ENCODE measurements at places on chromosomes 3 and 15.
A peak's percentile ranks its signal among the peaks of the same experiment; 100 is the strongest.

DNA sequence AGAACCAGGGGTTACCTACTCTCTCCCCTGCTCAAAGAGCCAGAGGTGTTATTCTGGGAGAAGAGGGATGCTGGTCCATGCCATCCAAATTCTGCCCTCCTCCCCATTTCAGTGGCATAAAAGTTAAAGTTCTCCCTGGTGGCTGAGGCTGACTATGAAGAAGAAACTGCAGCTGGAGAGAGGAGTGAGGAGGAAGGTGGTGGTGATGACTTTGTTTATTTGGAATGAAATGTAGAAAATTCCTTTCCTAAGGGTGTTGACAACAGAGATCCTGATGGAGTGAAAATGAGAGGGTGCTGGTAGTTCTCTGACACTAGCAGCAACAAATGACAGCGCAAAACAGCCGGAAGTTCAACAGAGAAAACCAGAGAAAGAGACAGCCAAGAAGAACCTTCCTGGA, 100.4 kb downstream of the PCCB start:
- DNase-seq = no peak

GRCh38 chr3:138404121-138404520, 30.3 kb upstream of the ESYT3 start:
- no peak for DNase-seq

GRCh38 chr3:55030938-55031337, 103.1 kb upstream of the LRTM1 start:
- no peak for DNase-seq

- no peak for DNase-seq
Measured at GRCh38 chr3:102514241-102514640, 79.4 kb downstream of the ZPLD1 start.

GRCh38 chr3:151236316-151236715, 33.3 kb upstream of the GPR171 start:
- DNase-seq = no peak

DNA sequence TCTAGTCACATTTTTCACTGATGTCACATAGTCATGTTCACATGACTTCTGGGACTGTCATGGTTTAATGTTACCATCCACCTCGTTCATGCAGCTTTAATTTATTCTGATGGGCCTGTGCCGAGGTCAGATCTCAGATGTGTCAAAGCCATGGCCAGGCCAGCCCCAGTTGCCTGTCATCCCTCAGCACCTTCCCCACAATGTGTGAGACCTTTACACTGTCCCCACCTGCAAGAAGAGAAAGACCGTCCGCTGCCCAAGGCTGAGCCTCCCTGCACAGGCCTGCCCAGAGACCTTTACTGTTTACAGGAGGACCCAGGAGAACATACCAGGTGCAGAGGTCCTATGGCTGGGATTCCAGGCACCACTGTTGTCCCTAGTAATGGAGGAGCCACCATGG, 12.8 kb upstream of the KLF15 start:
- peak; percentile 29 for DNase-seq

- DNase-seq = no peak
Measured at GRCh38 chr3:27452368-27453090, 31.7 kb downstream of the SLC4A7 start.

- DNase-seq = peak; percentile 45
Measured at GRCh38 chr3:150623945-150624344, 20.8 kb downstream of the SELENOT start.

GRCh38 chr3:99544786-99545281, 93.6 kb upstream of the COL8A1 start:
- DNase-seq = no peak

DNA sequence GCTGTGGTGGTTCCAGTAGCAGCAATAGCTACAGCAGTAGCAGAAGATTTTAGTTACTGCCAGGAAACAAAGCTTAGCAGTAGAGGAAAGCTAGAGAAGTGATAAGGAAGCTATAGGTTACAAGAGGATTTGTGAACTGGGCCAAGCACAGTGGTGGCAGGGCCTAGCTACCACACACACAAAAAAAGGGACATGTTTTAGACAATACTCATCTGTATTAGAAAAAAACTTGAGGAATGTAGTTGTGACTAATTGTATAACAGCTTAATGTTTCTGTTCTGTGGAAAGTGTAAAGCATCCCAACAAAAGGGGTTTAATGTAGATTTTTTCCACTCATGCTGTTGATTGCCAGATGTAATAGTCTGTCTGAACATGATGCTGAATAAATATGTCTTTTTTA, 29.9 kb upstream of the PFN2 start:
- no peak for DNase-seq

- DNase-seq = no peak
Measured at GRCh38 chr3:66004244-66004643, 34.5 kb downstream of the MAGI1 start.

- DNase-seq = no peak
Measured at GRCh38 chr15:48782911-48783310, 28.0 kb downstream of the CEP152 start.

GRCh38 chr3:183487016-183487415, 58.6 kb upstream of the MCF2L2 start:
- DNase-seq = no peak

DNA sequence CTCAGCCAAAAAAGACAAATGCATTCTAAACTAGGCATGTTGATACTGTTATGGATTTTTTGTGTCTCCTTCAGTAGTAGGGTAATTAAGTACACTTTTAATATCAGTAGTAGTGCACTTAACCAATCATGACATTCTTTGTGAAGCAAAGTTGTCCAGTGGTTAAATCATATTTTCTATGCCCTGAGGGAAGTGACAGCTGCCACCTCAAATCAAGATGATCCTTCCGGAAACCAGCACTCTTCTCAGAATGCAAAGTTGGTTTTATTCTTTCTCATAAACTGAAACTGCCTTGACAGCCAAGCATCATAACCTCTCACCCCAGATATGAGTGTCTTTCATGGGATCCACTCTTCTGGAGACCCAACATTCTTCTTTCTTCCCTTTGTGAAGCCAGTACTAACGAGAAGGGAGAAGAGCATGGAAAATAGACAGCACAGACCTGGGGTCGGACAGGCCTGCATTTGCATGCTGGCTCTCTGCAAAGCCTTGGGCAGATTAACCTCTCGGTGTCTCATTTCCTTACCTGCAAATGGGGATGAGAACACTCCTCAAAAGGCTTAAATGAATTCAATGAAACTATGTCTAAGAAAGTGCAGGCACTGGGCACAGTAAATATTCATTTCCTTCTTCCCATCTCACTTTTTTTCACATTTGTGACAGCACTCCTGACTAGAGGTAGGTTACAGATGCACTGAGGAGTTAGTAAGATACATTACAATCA, 13.2 kb downstream of the AAGAB start:
- DNase-seq = no peak

GRCh38 chr3:33437556-33438283, 2.5 kb downstream of the UBP1 start:
- peak; percentile 87 for DNase-seq

DNA sequence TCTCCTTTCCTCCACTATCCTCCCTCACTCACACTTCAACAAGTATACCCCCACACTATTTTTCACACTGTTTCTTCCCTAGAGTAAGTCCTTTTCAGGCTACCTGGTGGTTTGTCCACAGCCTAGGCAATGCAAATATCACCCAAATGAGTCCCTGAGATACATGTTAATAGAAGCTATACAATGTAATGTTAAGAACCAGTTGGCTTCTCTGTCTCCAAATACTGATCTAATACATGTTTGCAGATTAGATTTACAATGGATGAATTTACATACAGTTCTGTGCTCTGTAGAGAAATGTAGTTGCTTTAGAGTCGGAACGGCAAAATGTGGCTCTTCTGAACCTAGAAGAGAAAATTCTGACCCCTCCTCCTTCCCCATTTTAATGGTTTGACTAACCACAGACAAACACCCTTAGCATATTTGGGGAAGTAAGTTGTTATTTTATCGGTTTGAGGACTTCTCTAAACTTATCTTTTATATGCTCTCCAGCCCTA, 63.6 kb upstream of the MBNL1 start:
- DNase-seq = peak; percentile 31

DNA sequence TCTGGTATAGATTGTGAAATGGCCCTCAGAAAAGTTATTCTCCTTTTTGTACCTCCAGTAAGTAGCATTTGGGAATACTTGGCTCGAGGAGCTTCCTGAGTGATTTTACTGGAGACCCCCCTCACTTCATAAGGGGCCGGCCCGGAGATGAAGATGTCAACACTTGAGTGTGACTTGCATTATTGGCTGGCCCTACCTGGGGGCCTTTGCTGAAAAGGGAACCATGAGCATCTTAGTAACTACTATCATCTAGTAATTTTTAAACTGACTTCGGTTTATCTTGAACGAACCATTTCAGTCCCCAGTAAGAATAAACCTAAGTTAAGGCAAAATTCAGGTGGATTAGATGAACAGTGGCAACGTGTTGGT, 1.3 kb downstream of the FAIM start:
- peak; percentile 53 for DNase-seq

- DNase-seq = peak; percentile 90
Measured at GRCh38 chr3:126156468-126156867, 23.9 kb downstream of the ALDH1L1 start.

GRCh38 chr3:179681492-179682263, 28.8 kb downstream of the USP13 start:
- DNase-seq = no peak

DNA sequence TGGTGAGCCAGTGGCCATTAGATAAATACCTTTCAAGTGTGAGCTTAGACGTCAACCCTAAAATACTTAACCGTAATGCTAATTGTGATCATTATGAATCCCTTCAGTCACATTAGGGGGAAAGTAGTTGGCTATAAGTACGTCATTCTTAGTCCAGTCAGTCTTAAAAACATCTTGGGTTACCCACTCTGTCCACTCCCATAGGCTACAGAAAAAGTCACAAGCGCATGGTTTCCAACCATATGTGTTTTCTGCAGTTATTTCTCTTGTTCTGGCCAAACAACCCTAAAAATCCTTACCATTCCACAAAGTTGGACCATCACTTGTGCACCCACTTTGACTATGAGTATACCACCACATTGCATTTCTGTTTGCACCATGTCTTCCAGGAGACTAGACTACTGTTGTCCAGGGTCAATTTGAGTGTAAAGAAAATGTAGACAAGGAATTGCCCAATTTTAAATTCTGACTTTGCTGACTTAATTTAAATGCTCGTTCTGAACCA, 3.3 kb downstream of the RPL15 start:
- DNase-seq = no peak

DNA sequence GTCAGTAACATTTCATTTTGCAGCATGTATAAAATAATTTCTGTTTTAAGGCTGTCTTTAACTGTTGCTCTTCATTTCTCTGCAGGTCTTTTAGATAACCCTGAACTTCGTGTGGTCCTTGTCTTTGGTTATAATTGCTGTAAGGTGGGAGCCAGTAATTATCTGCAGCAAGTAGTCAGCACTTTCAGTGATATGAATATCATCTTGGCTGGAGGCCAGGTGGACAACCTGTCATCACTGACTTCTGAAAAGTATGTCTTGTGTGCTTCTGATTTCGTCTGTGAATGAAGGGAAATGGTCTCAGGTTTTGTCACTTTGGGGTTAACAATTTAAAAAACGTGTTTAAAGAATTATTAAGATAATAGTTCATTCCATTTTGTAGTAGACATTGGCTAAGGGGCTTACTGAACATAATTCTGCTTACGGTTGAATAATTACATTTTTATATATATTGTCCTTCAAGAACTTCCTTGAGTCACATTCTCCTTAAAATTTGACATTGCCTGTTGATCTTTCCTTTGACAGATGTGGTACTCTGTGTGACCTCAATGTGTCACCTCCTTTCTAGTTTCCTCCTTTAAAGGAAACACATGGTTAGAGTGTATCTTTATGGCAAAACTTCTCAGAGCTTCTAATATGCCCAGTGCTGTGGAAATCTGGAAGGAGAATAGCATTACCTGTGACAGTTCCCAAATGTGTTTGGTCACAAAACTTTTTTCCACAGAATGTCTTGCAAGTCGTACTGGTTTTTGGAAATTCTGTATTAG, 26.3 kb downstream of the FBXO22 start:
- DNase-seq = no peak

DNA sequence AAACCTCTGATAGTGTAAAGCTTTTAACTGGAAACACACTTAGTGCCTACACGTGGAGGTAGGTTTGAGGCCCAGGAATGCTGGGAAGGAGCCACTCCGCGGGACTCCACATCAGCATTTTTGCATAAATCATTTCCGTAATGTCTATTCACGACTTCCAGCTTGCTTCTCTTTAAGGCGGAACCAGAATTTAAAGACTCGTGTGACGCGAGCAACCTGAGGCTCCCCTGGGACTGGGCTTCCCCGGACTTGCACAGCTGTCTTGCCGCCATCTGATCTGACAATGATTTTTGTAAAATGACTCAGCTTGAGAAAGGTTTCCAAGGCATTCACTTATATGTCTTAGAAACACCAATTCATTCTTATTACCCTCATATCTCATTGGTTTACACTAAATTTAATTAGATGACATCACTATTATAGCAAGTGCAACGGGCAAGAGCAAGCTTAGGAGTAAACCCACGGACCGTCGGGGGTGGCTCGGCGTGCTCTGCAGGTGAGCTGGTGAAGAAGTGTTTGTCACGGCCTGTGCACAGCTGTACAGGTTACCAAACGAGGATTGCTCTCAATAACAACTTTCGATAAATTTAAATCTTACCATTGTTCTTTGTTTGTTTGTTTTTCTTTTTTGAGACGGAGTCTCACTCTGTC, 95.2 kb downstream of the CHSY1 start:
- no peak for DNase-seq

- no peak for DNase-seq
Measured at GRCh38 chr3:188978421-188979171, 193.2 kb upstream of the TPRG1 start.

DNA sequence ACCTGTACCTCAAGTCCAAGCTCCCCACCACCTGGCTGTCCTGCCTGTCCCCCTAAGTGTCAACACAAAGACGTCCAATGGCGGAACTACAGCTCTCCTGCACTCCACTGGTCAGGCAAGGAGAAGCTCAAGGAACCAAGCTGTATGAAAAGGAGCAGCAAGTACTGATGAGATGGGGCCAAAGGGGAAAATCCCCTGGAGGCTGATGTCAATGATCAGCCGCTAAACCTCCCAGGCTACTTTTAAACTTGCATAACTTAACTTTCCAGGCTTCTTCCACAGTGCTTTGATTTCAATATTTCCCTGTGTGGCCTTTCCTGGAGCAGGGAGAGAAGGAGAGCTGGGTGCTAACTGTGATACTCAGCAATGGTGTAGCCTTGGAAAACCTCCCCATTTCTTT, 35.0 kb downstream of the TM4SF4 start:
- DNase-seq = no peak

DNA sequence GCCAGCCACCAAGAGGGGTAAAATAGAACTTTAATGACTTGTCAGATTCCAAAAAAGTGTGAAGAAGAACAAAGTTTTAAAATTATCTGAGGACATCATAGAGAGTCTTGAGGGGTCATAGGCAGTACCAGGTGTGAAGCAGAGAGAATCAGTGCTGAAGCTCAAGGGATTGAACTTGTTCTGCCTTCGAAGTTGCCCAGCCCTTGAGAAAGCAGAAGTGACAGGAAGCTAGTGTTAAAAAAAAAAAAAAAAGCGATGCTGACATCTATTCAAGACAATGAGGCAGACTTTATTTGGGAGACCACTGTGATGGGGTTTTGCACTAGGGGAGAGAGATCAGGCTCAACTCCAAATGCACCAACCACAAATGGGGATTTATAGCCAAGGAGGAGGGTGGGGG, 21.8 kb downstream of the FBXO22 start:
- DNase-seq = no peak

GRCh38 chr3:6737630-6738029, 123.3 kb upstream of the GRM7 start:
- no peak for DNase-seq

GRCh38 chr3:8755564-8756237, 13.7 kb downstream of the OXTR start:
- peak; percentile 48 for DNase-seq
